ENCODE measurements at places on chromosomes 6 and 20.

DNA sequence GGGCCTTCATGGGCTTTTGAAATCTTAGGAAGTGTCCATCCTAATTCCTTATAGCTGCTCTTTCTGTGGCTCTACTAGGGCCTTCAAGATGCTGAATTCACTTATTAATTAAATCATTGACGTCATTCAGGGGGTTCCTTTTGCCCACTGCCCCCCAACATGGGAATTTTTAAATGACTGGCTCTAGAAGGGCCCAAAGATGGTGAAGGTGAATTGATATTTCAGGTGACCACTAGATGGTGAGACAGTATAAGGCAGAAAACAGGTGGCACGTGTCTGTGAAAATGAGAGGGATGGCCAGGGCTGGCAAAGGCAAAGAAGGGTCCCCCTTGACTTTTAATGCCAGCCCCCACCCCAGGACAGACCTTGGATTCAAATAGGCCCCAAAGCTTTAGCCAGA is 11.8 kb downstream of the GNAS start:
- DNase-seq: no peak

- no peak for DNase-seq
These were observed 26.0 kb downstream of the GPX6 start for GRCh38 chr6:28489366-28490204.

DNA sequence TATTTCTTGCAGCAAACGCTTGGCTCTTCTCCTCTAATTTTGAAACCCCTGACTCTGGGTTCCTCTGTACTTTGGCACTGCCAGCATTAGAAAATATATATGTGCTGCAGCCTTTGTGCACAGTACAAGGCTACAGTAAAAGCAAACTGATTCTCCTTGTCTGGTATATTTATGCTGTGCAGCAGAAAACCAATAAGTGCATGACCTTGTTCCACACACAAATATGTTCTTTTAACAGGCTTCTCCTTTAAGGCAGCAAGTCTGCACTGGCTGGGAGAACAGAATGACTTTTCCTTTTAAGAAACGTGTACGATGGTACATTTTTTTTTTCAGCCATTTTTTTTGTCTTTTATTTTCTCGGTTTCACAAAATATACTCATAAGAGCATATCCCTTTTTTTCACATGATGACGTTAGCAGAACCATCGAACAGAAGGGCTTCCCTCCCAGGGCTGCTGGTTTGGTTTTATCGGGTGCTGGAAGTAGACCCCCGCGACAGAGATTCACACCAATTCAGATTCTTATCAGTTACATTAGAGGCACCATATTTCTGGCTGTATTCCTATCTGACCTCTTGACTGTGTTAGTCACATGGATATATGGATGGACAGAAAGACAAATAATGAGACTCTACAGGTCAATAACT is 129.9 kb upstream of the ARID1B start:
- DNase-seq: no peak

DNA sequence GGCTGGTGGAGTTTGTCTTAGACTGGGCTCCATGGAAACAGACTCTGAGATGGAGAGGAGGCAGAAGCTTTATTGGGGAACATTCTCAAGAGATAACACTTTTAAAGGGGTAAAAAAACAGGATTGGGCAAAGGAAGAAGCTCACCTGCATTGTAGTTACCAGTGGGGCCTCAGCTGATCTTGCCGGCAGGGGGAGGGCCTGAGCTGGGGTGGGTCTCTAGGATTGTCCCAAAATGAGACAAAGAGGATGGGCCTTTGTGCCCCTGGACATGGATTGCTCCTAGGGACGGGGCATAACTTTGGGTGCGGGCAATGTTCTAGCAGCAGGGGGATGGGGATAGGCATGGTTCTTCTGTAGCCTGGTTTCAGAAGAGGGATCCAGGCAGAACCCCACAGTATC is 12.5 kb downstream of the SGK2 start:
- no peak for DNase-seq

GRCh38 chr6:129094147-129094546 is 211.2 kb downstream of the LAMA2 start:
- no peak for DNase-seq

DNA sequence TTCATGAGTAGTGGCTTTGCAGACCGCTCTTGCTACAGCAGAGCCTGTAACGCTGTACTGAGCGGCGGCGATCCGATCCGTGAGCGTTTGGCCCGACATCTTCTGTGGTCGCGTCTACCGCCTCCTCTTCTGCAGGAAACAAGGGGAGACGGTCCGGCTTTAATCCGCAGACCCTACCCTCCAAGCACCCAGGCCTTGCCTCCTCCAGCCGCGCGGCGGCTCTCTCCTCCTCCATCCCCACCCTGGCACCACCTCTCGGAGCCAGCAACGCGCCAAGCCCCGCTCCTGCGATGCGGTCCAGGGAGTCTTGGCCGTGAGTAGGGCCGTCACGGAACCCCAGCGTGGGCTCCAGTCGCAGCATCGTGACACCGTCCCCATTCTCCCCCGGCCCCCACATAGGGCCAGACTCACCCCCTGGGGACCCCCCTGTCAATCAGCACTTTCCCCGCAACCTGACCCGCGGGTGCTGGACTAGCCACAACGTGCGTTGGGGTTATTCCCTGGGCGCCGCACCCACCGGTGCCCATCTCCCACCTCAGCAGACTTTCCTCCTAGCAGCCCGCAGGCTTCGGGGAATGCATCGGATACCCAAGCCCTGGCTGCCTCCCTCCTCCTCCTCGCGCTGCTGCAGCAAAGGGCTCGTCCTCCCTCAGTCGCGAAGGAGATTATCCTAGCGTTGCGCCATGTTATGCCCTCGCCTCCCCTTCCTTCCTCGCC is 914 bp downstream of the SNAP91 start:
- DNase-seq: no peak

GRCh38 chr20:59645271-59645670 is 40.9 kb downstream of the PHACTR3 start:
- DNase-seq: no peak

- no peak for DNase-seq
These were observed 8.6 kb upstream of the JPH2 start for GRCh38 chr20:44195605-44196004.

DNA sequence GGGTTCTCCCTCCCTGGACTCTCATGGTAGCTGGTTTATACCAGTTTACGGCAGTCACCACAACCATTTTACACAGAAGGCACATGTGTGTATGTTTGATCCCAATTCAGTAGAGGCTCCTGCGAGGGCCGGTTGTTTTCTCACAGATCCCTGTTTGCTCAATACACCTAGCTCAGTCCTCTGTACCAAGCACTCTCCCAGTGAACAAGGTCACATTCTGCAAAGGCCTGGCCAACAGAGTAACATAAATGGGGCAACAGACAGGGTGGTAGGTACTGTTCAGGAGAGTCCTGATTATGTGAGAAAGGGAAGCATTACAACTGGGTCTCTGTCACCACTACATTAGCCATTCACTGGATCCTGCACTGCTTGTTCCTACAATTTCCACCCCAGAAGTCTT is 84.4 kb downstream of the ELOVL5 start:
- no peak for DNase-seq

DNA sequence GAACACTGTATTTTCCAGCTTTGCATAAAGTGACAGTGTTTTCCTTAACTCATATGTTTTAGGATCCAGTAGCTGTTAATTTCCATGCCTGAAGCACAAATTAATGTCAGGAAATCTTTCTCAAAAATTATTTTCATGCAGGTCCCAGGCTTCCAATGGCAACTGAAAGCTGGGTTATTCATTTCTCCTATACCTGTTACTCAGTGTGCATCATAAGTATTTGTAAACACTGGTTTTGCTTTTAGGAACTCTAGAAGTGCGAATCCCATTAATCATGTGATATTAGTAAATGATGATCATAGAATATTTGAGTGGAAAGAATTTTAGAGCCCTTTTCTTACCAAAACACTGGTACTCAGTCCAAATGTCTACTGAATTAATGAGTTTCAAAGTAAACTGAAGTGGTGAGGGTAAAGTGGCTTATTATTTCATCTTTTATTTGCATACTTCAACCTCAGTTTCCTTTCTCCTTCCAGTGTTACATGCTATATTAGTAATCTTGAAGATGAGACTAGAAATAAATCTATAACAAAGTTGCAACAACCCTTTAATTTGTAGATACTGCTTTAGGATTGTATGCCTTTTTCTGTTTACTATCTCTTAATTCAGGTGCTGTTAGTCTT is 124.0 kb downstream of the ZFAND3 start:
- no peak for DNase-seq

- DNase-seq: no peak
These were observed 11.5 kb downstream of the PYGB start for GRCh38 chr20:25259358-25259757.

DNA sequence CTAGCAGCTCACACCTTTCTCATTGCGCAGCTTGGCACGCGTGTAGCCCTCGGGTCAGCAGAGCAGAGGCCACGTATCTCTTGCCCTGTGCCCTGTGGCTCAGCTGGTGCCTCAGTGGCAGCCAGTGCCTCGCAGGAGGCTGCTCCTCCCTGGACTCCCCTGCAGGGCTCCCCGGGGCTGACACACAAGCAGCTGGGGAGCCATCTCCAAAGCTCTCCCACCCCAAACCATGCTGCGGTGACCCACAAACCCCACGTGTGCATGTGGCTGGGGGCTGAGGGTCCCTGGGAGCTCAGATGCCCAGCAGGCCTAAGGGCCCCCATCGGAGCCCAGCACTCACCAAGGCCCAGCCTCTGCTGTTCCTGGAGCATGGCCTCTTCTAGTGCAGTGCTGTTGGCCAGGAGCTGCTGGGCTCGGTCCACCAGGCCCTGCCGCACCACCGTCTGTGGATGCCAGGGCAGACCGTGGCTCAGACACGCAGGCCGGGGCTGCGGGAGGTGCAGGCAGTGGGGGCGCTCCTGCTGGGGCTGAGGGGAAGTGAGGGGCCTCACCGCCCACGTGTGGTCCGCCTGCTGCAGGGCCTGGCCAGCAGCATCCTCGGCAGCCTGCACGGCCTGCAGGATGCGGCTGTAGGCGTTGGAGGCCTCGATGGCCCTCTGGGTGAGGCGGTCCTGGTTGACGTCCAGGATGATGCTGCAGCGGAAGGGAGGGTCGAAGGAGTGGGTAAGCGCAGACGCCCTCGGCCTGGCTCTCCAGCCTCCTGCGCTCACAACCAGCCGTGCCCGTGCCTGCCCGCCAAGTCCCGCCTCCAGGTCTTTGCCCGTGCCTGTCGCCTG is 13.8 kb downstream of the ADRM1 start:
- DNase-seq: no peak

- DNase-seq: no peak
These were observed 54.5 kb upstream of the DACT2 start for GRCh38 chr6:168374051-168374502.

- no peak for DNase-seq
These were observed 10.8 kb upstream of the ARMC2 start for GRCh38 chr6:108837236-108837971.

GRCh38 chr6:75449630-75450206 is 43.9 kb downstream of the FILIP1 start:
- no peak for DNase-seq

- DNase-seq: no peak
These were observed 40.4 kb upstream of the RAB22A start for GRCh38 chr20:58268936-58269619.

DNA sequence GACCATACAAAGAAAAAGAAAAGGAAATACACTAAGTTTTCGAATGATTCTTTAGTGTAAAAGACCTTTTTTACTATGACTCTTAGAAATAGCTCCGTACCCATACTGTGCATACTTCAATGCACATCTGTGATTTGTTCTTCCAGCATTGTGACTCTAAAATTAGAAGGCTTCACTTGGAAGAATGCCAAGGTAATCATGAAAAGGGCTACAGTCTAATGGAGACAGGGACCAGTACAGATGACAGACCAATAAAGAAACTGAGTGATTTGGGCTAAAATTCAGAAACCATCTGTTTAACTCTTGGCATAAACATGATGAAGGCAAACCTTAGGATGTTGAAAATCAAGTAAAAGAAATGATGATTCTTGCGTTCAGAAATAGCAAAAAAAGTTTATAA is 46.3 kb downstream of the CYP39A1 start:
- peak; percentile 12 for DNase-seq

DNA sequence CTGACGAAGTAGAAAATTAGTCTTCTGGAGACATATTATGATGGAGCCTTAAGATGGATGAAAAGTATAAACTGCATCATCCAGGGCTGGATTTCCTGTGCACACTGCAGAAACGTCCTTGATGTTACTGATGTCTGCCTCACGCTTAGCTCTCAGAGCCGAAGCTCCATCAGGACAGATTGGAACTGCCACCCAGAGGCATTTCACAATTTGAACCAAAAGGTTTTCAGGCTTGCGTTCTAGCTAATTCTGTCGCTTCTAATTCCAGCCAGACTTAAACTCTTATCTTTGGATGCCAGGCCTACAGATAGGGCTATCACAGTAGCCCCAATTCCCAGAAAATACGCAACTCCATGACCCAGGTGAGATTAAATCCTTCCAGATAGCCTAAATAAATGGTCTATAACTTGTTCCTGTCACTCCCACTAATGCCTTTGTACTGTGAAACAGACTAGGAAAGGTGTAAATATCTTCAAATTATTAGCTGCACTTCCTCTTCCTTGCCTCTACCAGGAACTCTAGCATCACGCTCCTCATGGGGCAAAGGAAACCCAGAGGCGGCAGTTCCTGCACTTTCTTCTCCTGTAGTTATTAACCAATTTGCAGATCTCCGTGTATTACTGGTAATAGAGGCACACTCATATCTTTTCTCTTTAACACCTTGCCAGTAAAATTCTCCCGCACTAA is 634.6 kb downstream of the PRKN start:
- DNase-seq: no peak

GRCh38 chr20:18879262-18879661 is 65.7 kb downstream of the SCP2D1 start:
- DNase-seq: no peak

DNA sequence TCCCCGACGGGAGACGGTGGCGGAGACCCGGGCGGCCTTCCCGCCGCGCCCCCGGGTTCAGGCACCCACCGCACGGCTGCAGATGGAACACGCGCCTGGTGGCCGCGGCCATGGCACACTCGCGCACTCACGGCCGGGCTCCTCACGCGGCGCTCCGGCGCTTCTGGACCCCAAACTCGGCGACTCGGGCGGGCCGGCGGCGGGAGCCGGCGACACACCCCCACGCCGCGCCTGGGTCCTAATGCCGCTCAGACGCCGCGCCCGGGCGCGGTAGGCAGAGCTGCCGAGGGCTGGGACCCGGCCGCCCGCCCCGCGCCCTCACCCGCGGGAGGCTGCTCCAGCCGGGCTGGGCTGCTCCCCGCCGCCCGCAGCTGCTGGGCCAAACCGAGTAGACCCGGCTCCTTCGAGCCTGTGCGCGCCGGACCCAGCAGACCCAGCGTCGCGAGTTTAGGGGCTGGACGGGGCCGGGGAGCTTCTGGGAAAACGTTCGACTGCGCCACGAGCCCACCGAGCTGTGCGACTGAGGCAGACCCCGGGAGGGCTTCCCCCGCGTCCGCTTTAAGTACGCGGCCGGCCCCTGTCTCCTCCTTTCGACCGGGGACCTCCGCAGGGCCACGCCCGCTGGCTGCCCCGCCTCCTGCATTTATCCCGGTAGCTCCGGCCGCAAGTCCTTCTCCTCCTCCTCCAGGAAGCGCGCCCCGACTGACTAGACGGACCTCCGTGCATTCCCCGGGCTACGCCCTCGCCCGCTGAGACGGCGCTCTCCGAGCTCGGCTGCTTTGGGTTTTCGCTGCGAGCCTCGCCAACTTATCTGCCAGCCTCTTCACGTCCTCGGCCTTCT is at the start of gene SLC4A11:
SLC4A11 (minus strand) TSS at position 165 of the 841 bp plus-strand sequence; CDS start at position 112, 53 bp downstream.
- no peak for DNase-seq

GRCh38 chr20:62557462-62557861 is 81.7 kb upstream of the GATA5 start:
- no peak for DNase-seq
